ENCODE measurements at places on chromosomes 3 and 15.

GRCh38 chr3:185175370-185175987 is 22.6 kb upstream of the C3orf70 start:
- peak; percentile 25 for DNase-seq

DNA sequence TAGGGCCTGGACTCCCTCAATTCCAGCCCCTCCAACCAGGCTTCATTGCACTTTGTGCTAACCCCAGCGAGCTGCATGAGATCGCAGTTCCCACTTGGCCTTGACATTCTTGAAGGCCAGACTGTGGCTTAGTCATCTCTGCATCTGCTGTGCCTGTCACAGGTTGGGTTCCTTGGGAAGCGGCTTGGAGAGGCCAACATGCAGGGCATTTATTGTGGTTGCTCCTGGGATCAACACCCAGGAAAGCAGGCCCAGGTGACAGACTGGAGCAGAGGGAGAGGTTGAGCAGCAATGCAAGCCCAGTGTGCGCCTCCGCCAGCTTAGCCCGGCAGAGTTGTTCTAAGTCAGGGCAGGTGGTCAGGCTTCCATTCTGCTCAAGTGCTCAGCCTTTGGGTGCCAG is 10.5 kb downstream of the ABCF3 start:
- DNase-seq, result peak; percentile 27

DNA sequence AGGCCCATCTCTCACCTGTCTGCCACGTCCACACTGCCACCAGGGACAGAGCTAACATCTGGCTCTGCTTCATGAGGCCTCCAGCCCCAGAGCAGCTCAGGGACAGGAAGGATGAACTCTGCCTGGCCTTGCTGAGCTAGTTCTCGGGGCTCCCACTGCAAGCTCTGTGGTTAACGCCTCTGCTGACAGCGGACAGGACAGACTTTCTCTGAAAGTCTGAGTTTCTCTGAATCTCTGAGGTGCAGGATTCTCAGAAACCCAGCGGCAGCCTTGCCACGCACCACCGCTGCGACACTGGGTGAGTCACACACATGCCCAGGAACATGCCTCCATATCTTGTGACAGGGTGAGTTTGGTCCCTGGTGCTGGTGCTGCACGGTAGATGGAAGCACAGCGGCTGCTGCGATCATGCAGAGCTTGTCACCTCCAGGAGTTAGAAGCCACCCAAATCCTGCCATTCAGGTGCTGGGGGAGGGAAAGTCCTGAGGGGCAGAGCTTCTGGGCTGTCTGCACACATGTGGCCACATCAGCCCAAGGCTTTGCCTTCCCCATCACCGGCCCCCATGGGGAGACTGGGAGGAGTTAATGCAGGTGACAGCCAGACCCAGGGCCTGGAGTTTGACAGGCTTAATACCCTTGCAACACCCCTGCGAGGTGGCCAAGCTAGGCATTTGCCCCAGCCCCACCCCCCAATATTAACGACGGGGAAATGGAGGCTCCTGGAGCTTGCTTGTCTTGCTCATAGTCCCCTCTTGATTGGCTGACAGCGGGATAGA is 267.0 kb downstream of the PLCL2 start:
- no peak for DNase-seq

DNA sequence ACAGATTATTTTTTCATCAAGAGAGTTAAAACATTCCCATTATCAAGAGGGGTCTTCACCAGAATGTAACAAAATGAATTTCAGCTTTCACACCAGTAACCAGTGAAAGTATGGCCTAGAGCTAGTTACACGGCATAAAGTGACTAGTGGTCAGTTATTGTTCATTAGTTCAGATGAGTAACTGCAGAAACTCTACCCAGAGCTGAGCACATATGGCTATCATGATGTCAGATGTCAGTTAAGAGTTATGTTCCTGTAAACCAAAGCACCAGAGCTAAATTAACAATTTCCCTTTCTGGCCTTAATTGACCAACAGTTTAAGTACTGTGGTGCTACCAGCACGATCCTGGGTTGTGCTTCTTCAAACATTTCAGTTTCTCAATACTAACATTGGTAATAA is 6.6 kb upstream of the MRPS25 start:
- DNase-seq, result no peak

DNA sequence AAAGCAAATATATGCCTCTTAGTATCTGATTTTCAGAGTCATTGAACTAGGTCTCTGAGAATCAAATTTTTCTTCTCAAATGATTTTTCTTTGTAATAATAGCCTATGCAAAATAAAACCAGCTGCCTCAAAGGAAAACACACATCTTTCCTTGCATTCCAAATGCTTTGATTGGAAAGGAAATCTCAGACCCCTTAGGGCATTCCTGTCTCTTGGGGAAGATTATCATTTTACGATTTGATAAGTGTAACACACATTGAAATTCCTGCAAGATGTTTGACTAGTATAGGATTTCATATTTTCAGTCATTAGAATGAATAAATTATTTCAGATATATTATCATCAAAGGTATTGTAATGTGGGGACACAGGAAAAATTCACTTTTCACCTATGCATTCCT is 244.8 kb downstream of the EPHA6 start:
- no peak for DNase-seq
